ENCODE measurements at places on chromosomes 3 and 15.

GRCh38 chr3:46466871-46467403 lies 2.2 kb upstream of the LTF start:
- DNase-seq = no peak

DNA sequence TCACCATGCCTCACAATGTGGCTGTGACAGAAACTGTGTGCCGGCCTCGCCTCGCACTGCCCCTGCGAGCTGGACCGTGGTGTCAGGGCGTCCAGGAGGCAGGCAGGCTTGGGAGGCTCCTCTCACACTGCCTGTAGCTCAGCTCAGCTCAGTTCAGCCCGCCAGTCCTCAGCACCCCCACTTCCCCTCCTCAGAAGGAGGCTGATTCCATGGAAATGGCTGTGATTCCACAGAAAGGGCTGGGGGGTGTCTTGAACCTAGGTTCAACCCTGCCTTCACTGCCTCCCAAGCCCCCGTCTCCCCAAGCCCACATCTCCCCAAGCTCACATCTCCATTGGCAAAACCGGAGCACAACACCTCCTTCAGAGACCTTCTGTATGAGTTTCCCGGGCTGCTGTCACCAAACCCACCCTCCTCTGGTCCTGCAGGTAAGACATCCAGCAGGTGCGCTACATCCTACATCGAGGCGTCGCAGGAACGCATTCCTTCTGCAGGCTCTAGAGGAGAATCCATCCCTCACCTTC lies 94.0 kb downstream of the OCA2 start:
- DNase-seq = no peak

- no peak for DNase-seq
These were observed 22.5 kb downstream of the SLC6A6 start for GRCh38 chr3:14424711-14425580.

DNA sequence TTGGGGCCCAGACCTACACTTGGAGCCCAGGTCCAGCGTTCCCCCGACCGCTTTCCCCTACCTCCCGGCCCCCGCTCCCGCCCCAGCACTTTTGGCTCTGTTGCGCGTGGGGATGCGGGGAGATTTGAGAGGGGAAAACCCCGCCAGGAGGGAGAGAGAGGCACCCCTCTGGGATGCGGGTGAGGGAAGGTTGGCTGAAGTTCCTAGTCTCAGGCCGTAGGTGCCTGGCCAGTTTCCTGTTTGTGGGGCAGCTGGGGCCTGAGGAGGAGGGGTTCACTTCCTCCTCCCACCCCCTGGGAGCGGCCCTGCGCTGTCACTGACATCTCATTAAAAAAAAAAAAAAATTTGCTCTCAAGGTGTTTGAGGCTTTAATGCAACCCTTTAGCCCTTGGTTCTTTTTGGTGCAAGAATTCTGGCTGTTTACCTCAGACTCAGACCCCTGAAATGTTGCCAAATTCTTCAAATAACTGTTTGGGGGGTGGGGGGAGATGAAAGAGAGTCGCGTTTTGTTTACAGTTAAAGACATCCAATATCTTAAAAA lies 2.6 kb downstream of the FAM43A start:
- peak; percentile 15 for DNase-seq

GRCh38 chr3:42535981-42536784 lies 33.7 kb downstream of the VIPR1 start:
- no peak for DNase-seq

GRCh38 chr3:66075281-66075680 lies 36.6 kb upstream of the MAGI1 start:
- no peak for DNase-seq

DNA sequence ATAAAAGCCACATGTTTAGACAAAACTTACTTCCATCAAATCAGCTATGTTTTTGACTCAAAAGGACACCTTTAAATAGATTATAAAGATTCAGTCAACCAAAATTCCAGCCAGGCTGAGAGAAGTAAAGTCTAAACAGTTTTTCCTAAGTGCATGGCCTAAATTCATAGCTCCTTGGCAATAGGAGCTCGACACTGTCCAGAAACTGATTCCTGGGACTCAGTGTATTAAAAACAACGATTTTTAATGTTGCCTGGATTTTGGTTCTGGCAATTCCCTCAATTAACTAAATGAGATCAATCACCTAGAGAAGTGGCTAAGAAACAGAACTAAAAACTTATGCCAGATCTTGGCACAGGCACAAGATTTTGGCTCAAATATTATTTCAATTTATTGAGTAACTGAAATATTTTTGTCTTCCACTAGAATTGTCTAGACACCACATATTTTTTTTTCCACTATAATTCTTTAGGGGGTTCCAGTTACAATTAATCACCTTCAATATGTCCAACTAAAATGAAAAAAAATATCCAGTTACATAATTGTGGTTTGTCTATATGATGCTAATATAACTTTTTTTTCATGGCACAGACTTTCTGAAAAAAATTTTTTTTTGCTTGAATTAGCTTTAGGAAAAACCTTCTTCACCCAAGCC lies 135.9 kb downstream of the TFDP2 start:
- DNase-seq = no peak

DNA sequence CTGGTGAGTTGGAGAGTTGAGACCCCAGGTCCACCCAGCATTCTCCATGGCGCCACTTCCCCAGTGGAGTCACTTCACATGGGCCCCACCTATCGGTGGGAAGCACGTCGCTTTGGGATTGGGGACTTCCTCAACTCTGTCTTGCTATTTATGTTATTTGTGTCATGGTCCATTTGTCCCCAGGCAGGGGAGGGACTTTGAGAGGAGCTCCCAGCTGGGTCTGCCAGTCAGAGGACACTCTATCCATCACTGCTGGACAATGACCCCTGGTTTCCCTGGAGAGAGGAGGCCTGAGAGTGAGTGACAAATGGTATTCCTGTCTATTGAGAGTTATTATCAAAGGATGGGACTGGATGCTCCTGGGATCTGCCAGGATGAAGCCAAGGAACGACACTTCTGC lies 127.6 kb downstream of the RAB11A start:
- DNase-seq = no peak

DNA sequence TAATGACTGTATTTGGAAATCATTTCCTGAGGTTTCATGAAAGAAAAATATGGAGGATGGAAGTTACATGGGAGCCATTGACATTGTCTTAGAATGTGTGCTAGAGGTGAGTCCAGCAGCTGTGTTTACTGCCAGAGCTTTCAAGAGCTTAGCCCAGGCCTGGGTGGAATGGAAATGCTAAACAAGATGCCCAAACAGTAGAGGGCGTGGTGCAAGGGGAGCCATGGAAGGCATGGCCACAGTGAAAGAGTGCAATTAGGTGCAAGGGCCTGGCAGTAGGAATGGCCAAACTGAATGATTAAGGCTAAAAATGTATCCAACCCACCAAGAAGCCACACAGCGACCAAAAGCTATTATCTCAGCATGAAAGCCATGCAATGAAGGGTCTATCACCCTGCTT lies 257.7 kb upstream of the NR2F2 start:
- DNase-seq = no peak

DNA sequence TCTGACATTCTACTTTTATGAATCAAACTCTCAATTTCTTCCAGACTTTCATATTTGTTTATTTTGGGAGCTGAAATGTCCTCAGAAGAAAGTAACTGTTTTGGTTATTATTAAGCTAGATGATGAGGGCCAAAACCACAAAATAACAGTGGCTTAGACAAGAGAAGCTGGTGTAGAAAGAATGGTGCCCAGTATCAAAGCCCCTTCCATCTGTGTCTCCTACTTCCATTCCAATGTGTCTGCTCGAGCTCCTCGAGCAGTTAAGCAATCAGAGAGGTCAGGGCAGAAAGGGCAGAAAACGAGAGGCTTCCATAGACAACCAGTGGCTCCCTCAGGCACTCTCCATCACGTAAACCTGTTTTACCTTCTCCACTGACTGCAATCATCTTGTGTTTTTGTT lies 59.7 kb upstream of the MAGI1 start:
- DNase-seq = no peak

DNA sequence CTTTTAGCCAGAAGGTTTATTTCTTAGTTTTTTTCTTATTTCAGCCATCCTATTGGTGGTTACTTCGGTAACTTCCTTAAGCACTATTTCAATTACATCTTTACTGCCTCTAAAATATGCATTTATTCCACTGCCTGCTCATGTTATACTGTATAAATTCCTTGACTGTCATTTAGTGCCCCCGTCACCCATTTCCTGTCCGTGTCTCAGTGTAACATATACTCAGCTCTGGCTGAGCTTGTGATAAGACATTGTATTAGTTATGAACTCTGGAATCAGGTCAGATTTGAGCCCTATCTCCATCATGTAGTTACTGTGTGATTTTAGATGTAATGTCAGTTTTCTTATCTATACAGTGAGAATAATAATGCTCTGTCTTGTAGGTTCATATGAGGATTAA lies 24.2 kb downstream of the PIAS1 start:
- no peak for DNase-seq

DNA sequence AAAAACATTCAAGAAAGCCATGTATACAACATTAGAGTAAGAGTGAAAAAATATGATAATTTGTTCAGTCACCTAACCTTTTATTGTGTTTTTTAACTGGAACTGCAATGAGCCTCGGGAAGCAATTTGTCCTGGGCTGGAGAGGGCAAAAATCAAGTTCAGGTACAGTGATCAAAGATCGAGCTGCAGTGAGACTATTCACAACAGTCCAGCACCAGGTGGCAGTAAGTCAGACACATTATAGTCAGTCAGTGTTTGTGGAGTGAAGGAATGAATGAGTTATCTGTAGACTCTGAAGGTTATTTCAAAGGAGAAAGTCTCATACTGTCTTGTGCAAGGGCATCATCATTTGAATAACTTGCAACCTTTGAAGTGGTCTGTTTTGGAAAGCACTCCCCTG lies 116.6 kb downstream of the CHDH start:
- DNase-seq = no peak

GRCh38 chr3:1774597-1774996 lies 324.1 kb upstream of the CNTN4 start:
- no peak for DNase-seq

GRCh38 chr3:10437272-10437994 lies 68.0 kb downstream of the ATP2B2 start:
- peak; percentile 33 for DNase-seq

DNA sequence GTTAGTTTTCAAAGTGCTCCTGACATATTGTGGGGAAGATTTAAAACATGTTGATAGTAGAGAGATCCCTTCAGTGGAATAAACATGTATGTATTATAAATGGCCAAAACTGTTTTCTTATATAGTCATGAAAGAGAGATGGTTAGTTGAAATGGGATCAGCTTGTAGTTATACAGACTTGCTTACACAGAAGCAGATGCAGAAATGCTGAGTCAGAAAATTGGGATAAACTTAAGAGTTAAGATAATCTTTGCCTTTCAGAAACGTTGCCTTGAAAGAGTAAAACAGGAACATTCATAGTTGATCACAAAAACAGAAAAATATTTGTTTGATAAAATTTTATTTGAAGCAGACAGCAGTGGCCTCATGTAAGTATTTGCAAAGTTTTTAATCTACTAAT lies 433.2 kb upstream of the BCHE start:
- DNase-seq = no peak

GRCh38 chr15:81329446-81329845 lies 5.5 kb upstream of the STARD5 start:
- no peak for DNase-seq

GRCh38 chr3:150913133-150913922 lies 8.1 kb upstream of the MINDY4B start:
- DNase-seq = no peak

DNA sequence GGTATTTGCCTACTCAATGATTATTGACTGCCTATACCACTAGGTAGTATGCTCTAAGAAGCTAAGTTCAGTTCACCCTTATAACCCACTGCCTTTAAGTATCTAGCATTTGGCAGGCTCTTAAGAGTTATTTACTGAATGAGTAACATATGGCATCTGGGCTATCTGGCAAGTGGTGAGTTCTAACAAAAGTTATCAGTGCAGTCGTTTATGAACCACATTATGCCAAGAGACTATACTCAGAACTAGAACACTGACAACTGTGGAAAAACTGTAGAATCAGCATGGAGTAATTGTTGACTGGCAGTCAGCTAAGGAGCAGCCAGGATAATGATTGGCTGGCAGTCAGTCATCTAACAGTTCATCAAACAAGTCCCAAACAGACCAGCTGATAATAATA lies 25.8 kb downstream of the RAF1 start:
- no peak for DNase-seq

DNA sequence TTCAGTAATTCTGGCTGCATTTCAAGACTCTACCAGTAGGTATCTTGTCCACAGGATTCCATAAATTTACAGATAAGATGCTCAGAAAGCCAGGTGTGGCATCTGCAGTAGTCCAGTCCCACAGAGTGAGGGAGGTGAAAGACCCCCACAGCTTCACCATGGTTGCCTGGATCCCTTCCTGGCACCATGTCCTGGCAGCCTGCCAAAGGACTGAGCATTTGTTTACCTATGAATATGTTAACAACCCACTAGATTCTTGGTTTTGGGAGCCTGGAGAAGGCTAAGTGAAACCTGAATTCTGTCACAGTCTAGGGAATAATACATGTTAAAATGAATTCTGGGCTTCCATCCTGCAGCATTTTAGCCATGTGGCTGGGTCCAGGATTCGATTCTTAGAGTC lies 14.9 kb downstream of the CHST2 start:
- no peak for DNase-seq

GRCh38 chr15:44656298-44656697 lies 7.2 kb downstream of the SPG11 start:
- no peak for DNase-seq

DNA sequence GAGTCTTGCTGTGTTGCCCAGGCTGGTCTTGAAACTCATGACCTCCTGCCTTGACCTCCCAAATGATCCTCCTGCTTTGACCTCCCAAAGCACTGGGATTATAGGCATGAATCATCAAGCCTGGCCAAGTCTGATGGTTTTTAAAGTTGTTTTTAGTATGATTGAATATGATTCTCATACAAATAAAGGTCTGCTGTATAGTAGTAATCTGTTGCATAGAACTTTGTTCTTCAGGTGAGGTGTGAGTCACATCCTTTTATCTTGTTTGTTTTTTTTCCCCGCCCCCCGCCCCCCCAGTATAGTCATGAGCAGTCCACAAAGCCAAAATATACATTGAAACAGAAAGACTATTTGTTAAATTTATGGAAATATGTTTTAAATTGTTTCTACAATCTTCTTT lies 39.0 kb downstream of the UBE2E2 start:
- no peak for DNase-seq

- DNase-seq = no peak
These were observed 7.7 kb downstream of the CLDN11 start for GRCh38 chr3:170426240-170426797.

DNA sequence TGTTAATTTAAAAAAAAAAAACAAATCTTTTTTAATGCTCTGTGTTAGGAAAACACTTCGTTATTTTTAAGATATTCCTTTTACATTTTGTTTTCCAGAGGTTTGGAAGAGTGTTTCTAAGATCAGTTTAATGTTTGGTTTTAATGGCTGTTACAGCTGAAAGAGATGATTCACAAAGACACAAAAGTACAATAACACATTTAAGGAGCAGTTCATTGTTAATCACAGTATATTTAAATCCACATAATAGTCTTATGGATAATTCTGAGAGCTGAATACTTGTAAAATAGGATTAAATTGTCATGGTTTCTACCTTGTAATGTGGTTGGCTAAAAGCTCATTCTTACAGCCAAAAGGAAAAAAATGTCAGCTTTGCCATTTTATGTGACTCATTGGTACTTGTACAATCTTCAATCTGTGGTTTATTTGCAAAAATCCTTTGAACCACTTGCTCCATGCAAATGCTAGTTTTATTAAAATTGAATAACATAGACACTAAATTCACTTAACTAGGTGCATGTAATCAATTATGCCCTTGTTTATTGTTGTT lies 426.4 kb downstream of the NLGN1 start:
- DNase-seq = no peak

- peak; percentile 100 for DNase-seq
These were observed 345 bp upstream of the CDV3 start for GRCh38 chr3:133573054-133573628.

Measured in central memory CD8-positive, alpha-beta T cell (primary cell).